NCI-H510A treated with DMSO at 0.1 percent for 48 hours (cell line): ENCODE measurements at places on chromosomes 12 and 14.

GRCh38 chr14:70049605-70050004 is 139.1 kb downstream of the SLC8A3 start:
- DNase-seq, result no peak

GRCh38 chr12:128012110-128012509 is 254.9 kb upstream of the TMEM132C start:
- DNase-seq, result no peak

DNA sequence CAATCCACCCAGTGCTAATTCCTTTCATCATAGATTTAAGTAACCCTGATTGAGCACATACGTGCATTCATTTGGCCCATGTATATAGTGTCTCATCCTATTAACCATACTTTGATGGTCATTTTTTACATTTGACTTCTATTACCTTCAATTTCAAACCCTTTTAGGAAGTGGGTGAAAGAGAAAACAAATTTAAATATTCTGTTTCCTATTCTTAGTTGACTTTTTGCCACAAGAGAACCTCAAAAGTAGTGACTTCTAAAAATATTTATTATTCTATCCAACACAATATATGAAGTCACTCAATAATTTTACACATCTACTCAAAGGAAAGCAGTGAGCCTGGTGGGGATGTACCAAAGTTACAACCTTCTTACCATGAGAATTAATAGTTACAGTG is 164.9 kb downstream of the CEP128 start:
- DNase-seq, result no peak

DNA sequence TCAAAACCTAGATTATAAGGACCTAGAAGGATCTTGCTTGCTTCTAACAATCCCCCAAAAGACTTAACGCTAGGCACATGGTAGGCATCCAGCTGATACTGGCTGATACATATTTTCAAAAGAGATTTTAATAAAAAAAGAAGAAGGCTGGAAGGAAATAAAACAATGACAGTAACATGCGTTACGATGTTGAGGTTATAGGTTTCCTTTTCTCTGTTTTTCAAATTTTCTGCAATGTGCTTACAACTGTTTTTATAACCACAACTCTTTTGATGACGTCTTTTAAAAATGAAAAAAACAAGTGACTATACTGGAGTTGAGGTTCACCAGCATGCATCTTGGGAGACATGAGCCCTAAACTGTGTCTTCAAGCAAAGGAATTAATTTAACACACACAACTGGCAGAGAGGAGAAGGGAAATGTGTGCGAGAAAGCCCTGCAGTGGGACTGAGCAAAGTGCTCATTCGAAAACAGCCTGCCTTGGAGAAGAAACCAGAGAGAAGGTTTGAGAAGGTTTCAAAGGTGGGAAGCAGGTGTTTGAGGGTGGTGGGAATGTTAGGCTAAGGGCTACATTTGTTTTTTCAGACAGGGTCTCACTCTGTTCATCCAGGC is 80.4 kb downstream of the DUSP16 start:
- DNase-seq, result no peak

GRCh38 chr14:32576088-32576795 is 247.1 kb downstream of the AKAP6 start:
- peak; percentile 67 for DNase-seq

DNA sequence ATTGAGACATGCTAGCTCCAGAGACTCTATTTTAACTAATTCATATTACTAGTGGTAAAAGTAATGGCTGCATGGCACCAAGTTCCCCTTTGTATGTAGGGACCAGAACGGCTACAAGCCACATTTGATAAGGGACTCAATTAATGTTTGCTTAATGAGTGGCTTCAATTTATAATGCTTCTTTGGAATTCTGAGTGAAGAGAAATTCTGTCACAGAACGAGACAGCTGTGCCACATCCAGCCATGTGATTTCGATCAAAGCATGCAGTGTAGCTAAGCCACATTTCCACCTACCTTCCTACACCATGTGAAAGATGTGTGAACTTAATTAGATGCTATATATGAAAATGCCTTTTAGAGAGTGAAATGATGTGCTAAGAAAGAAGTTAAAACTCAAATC is 217.4 kb downstream of the ACSS3 start:
- no peak for DNase-seq

DNA sequence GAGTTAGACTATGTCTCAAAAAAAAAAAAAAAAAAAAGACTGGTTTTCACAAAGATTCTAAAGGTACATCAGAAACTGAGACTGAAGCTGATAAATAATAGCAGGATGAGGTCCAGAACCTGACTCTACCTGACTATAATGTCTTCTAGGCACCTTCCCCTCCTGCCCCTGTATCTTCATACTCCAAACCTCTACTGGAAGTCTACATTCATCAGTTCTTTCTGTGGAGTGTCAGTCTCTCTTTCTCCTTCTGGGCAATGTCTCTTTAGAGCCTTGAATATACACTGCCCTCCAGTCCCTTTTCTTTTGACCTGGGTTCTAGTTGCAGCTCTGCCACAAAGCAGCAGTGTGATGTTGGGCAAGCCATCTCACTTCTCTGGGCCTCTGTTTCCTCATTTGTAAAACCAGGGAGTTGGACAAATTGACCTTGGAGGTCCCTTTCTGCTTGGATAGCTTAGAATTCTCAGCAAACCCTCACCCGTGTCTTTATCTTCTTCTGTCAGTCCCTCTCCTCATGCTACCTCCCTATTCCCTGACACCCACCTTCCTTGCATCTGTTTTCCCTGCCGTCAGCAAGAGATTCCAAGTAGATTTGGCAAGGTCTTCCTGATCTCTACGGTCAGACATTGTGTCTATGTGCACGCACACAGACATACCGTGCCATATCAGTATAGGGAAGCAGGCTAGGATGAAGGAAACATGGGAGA is 4.3 kb downstream of the NFE2 start:
- no peak for DNase-seq

GRCh38 chr12:93829016-93829415 is 151.8 kb downstream of the CRADD start:
- DNase-seq, result no peak

- no peak for DNase-seq
These were observed 10.8 kb upstream of the CNIH1 start for GRCh38 chr14:54451961-54452360.

GRCh38 chr14:77140359-77141213 is 1.0 kb downstream of the ZDHHC22 start:
- peak; percentile 17 for DNase-seq
